Stimulated activated CD4-positive, alpha-beta T cell treated with anti-CD3 and anti-CD28 coated beads, Interleukin-15, amount 100 ng/mL, for 24 hours (primary cell): ENCODE measurements at places on chromosomes 16 and 17.

DNA sequence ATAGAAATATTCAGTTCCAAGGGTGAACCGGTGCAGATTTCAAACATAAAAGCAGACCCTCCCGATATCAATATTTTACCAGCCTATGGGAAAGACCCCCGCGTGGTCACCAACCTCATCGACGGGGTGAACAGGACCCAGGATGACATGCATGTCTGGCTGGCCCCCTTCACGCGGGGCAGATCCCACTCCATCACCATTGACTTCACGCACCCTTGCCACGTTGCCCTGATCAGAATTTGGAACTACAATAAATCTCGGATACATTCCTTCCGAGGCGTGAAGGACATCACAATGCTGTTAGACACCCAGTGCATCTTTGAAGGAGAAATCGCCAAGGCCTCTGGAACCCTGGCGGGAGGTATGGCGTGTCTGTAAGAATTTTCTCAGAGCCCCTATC, 200.0 kb downstream of the KATNIP start:
- no peak for DNase-seq

DNA sequence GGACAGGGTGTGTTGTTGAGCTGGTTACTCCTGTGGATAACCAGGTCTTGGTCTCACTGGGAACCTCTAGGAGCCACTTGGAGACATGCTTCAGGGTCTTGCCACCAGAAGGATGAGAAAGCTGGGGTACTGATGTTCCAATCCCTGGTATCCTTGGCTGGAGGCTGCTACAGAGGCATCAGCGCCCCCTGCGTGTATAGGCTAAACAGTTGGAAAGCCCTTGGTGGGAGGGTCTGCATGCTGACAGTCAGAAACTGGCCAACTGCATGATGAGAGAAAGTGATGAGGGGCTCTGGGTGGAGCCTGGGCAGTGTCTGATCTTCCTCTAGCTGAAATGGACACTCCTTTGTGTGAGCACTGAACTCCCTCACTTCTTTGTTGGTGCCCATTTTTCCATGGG, 536.9 kb downstream of the XYLT1 start:
- no peak for DNase-seq

DNA sequence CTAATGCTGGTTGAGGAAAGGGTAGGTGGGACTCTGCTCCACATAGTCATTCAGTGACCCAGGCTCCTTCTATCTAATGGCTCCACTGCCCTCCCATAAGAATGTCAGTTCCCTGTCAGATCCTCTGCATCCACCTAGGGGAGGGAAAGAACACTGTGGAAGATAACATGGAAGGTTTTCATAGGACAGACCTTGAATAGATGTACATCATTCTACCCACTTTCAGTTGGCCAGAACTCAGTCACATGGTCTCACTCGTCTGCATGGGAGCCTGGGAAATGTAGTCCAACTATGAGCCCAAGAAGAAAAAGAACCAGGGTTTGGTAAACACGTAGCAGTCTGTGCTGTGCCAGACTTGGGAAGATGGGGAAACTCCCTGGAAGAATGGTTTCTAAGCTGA, 27.1 kb upstream of the SCNN1B start:
- DNase-seq: no peak

- DNase-seq: no peak
Measured at GRCh38 chr16:23306199-23307100, 4.3 kb downstream of the SCNN1B start.

DNA sequence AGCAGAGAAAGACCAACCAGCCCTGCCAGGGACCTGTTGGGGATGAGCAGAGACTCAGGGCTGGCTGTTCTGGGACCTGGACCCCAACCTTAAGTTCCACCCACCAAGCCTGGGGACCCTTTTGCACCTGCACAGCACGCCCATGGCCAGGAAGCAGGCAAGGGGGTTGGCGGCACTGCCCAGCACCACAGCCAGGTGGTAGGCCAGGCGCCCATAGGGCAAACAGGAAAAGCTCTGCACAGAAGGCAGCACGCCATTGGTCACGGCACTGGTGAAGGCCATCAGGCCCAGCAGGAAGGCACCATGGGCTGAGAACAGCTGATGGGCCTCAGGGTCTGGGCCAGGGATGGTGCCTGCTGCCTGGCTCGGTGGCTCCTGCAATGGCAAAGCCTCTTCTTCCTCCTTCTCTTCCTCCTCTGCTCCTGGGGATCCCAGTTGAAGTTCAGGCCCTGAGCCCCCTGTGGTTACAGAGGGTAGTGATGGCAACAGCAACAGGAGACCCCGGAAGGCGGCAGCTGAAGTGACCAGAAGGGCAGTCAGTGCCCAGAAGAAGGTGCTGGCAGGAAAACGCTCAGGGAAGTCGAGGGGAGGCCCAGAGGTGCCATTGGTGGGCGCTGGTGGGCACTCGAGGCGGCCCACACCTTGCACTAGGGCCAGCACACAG, 1.7 kb downstream of the SLC52A1 start:
- DNase-seq: no peak

DNA sequence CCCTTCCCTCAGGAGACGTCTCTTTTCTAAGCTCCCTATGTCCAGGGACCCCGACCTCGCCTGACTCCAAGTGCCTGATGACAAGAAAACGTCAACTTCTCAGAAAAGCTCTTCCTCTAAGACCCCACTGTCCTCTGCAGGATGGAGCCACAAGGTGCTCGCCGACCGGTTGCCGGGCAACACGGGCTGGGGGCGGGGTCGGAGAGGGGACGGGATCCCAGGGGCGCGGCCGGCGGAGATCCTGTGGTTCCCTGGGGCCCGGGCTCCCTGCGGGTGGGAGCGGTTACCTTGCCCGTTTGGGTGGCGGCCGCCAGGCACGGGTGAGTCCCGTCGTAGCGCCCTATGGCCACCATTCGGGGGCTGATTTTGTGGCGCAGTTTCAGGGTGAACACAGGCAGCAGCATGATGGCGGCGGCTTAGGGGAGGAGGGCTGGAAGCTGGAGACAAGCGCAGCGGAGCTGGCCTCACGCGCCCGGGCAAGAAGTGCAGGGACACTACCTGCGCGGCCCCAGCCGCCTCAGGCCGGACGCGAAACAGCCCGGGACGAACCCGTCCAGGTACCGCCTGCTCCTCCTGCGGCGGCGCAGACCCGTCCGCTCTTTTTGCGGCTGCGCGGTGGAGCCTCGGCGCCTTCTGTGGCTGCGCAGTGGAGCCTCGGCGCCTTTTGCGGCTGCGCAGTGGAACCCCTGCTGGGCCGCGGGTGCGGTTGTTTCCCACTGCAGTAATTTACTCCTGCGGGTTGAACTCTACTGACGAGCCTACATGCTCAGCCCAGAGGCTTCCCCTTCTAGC, at the start of gene BBS2:
TSS of gene BBS2 (minus strand) at position 566 of the 792 bp plus-strand sequence. CDS start at position 404, 162 bp downstream.
- peak; percentile 93 for DNase-seq
